HFFc6 (cell line): ENCODE measurements at places on chromosomes 1 and 21.

- DNase-seq = no peak
These were observed 335.4 kb downstream of the RRAGC start for GRCh38 chr1:38524025-38524641.

DNA sequence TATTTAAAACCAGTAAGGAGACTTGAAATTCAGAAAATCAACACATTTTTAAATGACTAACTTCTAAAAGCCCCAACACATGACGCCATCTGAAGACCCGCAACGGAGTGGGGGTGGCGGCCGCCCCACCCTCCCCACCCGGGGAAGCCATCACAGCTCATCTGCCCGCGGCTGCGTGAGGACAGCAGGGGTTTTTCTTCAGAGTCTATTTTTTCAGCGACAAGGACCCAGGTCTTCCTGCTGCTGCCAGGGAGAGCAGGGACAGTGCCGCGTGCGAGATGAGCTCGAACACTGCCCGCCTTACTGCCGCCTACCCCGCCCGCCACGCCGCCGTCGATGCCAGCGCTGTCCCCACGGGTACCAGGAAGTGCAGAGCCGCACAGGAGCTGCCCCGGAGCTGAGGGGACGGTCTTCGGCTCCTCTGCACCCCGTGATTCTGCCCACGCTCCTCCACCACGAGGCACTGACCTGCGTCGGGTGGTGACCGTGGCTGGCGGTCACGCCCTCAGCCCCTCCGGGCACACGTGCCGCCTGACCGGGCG is 79.0 kb downstream of the SKI start:
- no peak for DNase-seq

- DNase-seq = no peak
These were observed 34.1 kb downstream of the QSOX1 start for GRCh38 chr1:180188684-180189175.

- DNase-seq = no peak
These were observed 109.8 kb downstream of the TOMM20 start for GRCh38 chr1:235018720-235019444.

- no peak for DNase-seq
These were observed 26.9 kb upstream of the SH3D21 start for GRCh38 chr1:36279110-36279788.

- no peak for DNase-seq
These were observed 24.2 kb downstream of the TBX19 start for GRCh38 chr1:168304865-168305264.

GRCh38 chr1:14282707-14283106 is 315.8 kb upstream of the KAZN start:
- DNase-seq = no peak

DNA sequence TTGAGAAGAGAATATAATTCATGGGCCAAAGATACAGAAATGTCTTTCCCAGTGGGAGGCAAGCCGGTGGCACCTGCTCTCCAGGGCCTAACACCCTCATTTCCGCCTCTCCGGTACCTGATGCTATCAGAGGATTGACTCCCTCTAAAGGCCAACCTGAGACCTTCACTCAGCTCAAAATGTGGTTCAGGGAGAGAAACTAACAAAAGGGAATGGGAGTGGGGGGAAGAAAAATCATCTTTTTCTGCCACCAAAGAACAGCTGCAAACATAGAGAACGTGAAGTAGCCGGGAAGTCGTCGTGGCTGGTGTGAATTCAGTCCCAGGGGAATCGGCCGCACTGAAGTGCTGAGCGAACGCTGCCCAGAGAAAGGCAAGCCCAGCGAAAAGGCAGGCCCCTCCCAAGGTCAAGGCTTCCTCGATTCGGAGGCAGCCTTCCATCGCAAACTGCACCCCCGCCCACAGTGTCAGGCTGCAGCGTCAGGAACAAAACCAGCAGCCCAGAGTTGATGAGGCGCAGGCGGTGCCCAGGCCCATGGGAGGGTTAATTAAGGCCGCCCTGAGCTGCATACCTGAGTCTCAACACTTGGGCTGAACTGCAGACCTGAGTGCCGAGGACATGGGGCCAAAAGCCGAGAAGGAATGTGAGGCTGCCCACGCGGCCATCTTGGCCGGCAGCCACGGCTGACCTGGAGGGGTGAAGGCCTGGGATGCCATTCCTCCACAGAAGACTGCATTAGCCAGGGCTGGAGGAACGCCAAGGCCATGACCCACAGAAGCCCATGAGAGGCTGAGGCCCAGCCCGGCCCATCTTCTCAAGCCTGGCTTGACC is 160.2 kb downstream of the PSMG1 start:
- no peak for DNase-seq

GRCh38 chr1:201181323-201181722 is 9.3 kb upstream of the IGFN1 start:
- DNase-seq = no peak

DNA sequence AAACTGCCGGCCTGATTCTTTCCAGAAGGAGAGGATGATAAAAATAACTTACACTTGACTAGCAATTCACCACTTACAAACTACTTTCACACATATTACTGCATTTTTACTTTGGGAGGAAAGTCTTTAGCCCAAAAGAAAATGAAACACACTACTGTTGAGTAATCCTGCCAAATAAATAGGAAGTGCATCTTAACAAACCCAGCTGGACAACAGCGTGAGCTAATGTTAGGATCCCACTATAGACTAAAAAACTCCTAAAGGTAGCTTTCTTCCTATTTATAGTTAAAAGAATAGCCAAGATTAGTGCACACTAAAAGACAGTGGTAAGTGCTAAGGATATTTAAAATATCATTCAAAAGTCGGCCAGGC is 83.8 kb downstream of the HSF2BP start:
- DNase-seq = no peak

GRCh38 chr1:213685992-213686582 is 301.7 kb upstream of the PROX1 start:
- no peak for DNase-seq

DNA sequence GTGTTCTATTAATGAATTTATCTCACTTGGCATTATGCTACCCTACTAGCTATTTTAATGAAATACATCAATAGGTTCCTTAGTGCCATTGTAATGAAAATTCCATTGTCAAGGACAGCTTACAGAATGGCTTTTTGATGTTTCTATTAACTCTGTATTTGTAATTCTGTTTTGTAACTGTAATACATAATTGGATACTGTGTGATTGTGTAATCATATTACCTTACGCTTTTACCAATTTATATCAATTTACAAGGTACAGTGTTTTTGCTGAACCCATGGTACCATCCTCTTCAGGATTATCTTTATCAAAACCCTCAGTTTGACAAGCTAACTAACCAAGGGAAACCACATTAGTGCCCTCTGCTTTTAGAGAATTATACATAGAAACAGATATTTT is 277.9 kb downstream of the LRRC7 start:
- no peak for DNase-seq

- DNase-seq = no peak
These were observed 51.1 kb downstream of the ATF6 start for GRCh38 chr1:161817176-161817730.

DNA sequence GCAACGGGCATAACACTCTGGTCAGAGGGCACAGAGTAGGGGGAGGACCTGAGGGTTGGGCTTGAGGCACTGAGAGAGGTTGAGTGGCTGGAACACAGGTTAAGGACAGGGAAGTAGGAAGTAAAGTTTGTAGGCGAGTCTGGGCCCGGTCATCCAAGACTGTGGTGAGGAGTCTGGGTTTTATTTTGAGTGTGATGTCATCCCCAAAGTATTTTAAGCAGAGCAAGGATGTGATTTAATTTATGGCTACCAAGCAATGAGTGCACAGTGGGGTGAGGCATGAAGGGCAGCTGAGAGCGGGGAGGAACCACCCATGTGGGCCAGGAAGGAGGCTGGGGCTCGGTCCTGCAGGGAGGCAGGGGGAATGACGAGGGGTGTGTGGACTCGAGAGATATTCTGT is 11.2 kb upstream of the VWA5B1 start:
- peak; percentile 37 for DNase-seq

DNA sequence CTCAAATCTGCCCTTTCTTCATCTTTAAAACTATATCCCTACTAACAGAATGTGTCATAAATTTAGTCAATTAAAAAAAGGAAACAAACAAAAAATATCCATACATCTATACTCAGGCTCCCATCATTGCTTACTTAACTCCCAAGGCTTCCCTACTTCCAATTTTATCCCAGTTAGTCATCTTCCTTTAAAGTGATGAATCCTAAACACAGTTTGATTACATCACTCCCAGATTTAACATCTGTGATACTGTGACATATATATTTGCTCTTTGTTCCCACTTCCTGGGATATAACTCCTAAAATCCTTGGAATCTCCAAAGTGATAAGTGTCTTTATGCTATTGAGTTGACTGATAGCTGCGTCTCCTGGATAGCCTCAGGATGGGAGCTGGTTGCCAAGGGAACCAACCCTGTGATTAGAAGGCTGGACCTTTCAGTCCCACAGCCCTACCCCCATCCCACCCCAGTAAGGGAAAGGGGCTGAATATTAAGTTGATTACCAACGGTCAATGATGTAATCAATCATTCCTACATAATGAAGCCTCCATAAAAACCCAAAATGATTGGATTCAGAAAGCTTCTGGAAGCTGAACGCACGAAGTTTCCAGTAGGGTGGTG is 21.6 kb downstream of the GLMN start:
- DNase-seq = peak; percentile 44

DNA sequence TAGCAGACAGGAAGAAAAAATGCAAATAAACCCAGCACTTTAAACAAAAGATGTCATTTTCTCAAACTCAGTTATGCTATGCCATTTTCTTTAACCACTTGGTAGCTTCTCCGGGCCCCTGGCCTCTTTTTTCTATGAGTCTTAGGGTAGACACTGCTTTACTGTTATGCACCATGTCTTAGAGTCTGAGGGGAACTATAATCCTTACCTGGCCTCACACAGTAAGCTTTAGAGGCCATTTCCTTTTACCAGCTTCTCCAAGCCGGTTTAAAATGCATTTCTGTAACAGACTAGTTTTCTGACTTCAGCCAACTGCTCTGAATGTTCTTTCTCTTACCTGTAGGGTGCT is 73.7 kb upstream of the EDEM3 start:
- no peak for DNase-seq

GRCh38 chr1:206579747-206580437 is 32.4 kb downstream of the EIF2D start:
- DNase-seq = peak; percentile 54

DNA sequence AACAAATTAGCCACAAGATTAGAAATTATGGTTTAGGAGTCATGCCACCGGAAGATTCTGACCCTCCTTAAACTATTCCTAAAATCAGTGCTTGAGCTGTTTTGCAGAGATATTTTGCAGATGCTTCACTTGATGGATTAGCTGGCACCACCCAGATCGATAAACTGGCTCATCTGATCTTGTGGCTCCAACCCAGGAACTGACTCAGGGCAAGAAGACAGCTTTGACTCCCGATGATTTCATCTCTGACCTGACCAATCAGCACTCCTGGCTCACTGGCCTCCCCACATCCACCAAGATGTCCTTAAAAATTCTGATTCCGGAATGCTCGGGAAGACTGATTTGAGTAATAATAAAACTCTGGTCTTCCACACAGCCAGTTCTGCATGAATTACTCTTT is 221.6 kb downstream of the RHOU start:
- no peak for DNase-seq

DNA sequence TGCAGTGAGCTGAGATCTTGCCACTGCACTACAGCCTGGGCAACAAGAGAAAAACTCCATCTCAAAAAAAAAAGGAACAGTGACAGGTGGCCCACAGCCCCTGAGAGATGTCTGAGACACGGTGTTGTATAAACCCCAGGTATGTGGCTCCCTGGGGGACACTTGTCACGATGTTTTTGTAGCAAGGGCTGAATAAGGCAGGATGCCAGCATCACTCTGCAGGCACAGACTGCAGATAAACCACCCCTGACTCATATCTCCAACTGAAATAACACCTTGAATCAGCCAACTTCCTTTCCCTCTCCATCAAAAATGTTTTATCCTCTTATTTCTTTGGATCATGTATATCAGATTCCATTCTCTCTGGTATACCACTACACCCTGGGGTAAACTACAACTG is 52.5 kb downstream of the NMNAT2 start:
- no peak for DNase-seq

DNA sequence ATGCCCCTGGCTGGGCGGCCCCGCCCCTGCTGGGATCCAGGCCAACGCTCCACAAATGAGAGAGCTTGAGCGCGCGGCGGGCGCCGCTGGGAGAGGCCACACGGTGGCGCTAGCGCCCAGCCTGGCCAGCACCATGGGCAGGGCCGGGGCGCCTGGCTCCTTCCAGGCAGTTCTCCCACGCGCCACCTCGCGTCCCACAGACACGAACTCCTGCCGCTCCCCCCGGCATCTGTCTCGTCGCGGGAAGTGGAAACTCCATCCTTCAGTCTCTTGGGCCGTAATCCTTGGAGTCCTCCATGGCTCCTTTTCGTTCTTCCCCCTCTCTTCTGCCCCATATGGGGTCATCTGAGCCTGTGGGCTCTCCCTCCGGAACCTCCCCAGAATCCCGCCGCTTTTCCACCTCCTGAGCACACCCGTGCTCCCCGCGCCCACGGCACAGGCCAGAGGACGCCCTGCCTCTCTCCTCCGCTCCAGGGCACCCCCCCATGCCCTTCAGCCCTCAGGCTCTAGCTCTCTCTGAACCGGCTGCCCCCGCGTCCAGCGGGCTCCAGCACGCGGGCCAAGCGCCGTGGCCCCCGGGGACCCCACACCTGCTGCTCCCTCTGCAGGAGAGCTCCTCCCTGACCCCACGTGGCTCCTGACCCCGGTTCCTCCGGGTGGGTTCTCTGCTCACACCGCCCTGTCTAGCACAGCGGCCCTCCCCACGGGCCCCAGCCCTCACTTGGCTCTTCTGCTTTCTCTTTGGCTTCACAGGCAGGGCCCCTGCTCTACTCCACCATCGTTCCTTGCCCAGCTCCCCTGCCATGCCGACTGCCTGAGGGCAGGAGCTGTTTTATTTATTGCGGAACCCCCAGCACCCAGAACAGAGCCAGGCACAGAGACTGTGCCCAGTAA is 31.9 kb upstream of the EDN2 start:
- peak; percentile 71 for DNase-seq

GRCh38 chr21:44710294-44710665 is 1.1 kb downstream of the TSPEAR start:
- no peak for DNase-seq

GRCh38 chr1:110083866-110084226 is 13.4 kb upstream of the ALX3 start:
- DNase-seq = no peak

DNA sequence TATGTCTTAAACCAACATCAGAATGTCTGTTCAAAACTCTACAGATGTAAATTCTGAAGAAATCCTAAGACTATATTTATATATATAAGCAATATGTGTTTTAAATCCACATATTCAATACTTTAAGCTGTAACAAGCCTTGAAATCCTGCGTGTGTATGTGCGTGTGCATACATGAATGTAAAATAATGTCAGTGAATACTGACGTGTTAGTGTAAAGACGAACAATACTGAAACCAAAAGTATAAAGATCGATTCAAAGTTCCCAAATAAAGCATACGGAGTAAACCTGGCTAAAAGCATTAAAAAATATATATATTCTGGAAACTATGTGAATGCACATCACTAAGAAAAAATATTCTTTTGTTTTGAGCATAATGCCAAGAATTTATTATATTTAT is 668.6 kb upstream of the NCAM2 start:
- DNase-seq = no peak

- DNase-seq = no peak
These were observed 17.1 kb upstream of the UBL4B start for GRCh38 chr1:110094931-110095654.

GRCh38 chr21:42151148-42151947 is 67.6 kb upstream of the ABCG1 start:
- DNase-seq = no peak

GRCh38 chr1:87058343-87058649 is 143.9 kb downstream of the HS2ST1 start:
- peak; percentile 25 for DNase-seq

GRCh38 chr1:19096990-19097389 is 113.1 kb downstream of the UBR4 start:
- DNase-seq = no peak

- DNase-seq = no peak
These were observed 47.4 kb downstream of the CAMTA1 start for GRCh38 chr1:6832531-6833188.
